NCI-H446 (cell line): ENCODE measurements at places on chromosomes 7 and 10.

- DNase-seq: no peak
Observed at GRCh38 chr10:113376428-113376827, 176.4 kb upstream of the HABP2 start.

- DNase-seq: no peak
Observed at GRCh38 chr10:115278294-115278693, 185.1 kb downstream of the ATRNL1 start.

DNA sequence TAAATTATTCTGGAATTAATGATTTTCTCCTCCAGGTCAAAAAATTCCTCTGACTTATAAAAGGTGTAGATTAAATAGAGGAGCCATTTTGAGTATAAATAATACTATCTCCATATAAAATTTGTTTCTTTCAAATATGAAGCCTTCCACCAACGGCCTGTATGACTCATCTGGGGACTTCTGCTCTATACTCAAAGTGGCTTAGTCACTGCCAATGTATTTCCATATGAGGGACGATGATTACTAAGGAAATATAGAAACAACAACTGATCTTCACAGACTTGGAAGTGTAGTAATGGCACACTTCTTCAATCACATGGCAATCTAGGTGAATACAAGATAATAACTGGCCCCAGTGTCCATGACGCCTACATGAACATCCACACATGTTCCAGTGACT is 335.6 kb upstream of the HGF start:
- peak; percentile 35 for DNase-seq

DNA sequence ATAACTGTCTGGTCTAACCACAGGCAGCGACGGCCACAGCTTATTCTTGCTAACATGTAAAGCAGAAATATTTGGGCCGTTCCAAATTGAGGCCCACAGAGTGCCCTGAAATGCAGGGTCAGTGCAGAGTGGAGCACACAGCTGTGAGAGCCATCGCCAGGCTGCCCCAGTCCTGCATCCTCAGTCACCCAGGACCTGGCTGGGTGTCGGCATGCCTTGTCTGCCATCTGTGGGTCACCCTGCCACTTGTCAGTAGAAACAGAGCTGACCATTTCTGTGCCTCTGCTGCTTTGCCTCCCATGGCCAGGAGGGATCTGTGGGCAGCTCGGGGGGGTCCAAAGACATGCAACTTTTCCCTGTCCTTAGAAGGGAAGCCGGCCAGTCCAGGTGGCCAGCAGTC is 57.3 kb upstream of the BTBD16 start:
- no peak for DNase-seq

DNA sequence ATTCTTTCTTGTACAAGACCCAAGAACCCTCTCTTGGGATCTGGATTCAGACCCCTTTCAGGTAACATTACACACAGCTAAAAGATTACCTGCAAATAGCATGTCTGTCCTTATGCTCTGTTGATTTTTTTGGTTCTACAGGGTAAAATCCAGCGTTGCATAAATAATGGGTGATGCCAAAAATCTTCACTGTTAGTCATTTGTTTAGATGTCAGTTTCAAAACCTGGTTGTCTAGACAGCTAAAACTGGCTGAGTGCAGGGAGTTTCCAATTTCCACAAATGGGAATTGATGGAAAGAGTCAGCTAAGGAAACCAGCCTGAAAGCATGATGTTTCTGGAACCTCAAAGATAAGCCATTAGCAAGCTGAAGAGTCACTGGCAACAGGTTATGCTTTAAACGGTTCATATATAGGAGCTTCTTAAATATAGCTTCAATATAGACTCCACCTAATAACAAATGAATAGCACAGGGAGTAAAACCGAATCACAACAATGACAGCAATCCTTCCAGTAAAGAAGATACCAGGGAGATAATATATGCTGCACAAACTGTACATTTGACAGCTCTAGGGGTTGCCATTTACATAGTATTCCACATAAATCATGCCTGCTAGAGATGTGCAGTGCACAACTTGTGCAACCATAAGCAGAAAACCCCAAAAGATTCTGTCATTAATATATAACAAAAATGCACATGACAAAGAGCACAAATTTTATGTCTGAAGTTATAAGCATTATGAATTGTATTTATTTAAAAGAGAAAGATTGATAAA is 20.4 kb downstream of the CCDC71L start:
- DNase-seq: no peak

DNA sequence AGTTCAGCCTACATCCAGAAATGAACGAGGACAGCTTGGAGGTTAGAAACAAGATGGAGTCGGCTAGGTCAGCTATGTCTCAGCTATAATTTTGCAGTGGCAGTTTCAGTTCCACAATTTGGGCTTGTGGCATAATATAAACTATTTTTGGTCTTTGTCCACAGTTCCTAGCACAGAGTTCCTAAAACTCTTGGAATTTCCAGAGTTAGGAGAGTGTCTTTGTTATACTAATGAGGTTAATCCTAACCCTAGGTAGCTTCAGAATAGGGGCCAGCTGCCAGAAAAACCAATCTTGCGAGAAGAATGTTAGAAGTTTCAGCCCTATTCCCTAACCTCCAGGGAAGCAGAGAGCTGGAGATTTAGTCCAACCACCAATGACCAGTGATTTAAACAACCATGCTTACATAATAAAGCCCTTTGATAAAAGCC is 131.9 kb downstream of the AKR1D1 start:
- DNase-seq: no peak
